ENCODE measurements at places on chromosomes 1 and 21.

DNA sequence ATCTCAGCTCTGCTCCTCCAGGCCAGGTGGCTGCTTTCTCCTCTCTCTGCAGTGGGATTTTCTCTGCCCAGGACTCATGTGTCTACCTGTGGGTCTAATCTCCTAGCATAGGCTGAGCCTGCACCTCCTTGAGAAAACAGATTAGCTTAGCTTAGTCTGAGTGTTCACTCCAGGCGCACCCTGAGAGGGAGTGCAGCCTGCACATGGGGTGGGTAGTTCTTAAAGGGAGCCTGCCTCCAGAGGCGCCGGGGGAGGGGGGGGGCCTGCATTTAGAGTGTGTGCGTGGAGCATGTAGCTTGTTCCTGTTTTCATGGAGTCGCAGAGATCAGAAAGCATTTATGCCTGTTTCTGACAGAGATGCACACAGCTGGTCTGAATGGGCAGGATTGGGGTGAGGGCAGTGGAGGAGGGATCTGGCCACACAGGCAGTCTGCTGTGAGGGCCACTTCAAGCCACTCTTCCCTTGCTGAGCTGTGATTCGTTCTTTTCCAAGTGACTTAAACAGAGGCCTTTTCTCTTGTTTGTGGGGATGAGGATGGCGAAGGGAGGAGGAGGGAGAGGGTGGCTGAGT, 45.2 kb downstream of the GALNT2 start:
- no peak for DNase-seq

- no peak for DNase-seq
These were observed 2.4 kb upstream of the DHDDS start for GRCh38 chr1:26429721-26430120.

DNA sequence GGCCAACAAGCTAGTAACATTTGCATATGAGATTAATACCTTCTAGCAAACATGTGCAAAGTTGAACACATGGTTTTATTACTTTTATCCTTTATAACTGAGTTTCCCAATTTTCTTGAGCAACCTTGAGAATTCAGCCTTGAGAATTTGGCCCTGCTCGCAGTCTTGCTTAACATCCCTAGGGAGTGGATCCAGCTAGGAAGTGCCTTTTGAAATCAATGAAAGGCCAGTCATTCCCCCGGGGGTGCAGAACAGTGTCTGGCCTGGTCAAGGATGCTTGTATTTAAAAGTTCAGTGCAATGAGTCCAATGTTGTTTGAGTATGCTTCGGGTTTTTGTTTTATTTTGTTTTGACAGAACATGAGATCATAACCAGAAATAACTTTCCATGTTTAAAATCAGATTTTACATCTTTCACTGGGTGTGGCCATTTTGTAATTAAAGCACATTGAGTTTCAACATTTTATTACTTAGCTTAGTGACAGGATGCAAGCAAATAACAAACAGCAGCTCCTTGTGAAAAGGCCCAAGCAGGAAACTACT, 16.7 kb downstream of the PALMD start:
- DNase-seq, result no peak

DNA sequence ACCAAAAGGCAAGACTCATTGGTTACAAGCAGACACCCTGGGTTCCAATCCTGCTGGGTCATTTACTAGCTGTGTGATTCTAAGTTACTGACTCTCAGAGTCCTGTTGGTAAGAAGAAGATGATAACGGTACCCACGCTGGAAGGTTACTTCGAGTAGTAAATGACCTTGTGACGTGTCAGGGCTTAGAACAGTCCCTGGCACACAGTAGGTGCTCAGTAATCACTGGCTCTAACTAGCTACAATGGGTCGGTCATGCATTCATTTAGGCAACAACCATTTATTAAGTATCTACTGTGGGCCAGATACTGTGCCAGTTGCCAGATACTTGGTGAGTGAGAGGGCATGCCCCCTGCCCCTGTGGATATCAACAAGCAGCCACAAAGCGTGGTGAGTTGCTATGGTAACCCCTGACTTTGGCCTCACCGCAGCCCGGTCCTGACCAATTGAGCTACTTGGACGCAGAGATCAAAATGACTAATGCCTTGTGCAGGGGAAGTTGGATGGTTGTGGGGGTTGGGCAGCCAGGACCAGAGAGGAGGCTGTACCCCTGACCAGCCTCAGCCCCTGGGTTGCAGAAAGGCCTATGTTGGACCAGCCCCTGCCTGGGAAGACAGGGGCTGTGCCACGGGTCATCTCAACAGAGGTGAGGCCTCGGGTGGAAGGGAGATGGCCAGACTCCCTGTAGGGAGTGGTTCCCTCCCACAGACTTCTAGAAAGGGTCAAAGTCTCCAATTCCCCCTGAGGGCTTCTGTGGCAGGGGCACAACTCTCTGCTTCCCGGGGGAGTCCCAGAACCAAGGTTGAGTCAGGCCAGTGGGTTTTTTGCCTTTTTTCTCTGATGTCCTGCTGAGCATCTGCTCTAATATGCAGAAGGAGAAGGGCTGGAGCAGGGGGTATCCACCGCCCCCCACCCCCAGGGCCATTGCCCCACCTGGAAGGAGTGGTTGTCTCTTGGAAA, 16.0 kb downstream of the DHRS3 start:
- no peak for DNase-seq

DNA sequence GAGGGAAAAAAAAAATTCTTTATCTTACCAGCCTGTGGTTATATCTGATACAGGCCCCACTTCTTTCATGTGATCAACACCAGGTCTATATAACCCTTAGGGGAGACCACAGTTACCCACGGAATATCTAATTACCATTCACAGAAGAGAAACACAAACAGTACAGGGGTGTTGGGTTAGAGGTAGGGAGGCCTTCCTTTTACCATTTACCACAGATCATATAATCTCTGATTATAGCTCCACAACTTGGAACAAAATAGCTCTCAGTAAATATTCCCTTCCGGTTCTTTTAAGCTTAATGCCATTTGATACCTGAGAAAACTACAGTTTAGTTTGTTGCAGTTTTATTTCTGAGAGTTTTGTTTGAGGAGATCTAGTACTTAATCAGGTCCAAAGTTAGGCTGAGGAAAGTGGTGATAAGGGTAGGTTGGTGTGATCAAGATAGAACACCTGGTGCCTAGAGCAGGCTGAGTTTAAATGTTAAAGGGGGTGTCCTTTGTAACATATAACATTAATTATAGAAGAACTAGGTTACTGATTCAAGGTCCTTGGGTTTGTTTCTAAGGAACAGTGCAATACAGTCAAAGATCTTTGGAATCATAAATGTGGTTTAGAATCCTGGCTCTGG, 14.1 kb downstream of the EPB41 start:
- DNase-seq, result no peak

- no peak for DNase-seq
These were observed 158.2 kb downstream of the TGFBR3 start for GRCh38 chr1:91727763-91728162.
